Testis (tissue), 5 donors: ENCODE measurements at places on chromosomes 1 and 21. TPM values are rescaled to one million over a fixed set of nuclear protein-coding genes. Genes with fewer than 3 reads are reported as not detected.

The PCSK9 gene
- 1.1 TPM for total RNA-seq

The SMPDL3B gene
- 2.5 TPM for total RNA-seq

The A3GALT2 gene
- total RNA-seq = 1.7 TPM

The SYDE2 gene
- total RNA-seq = 10.2 TPM

The DCLRE1B gene
- 7.7 TPM for total RNA-seq

DNA sequence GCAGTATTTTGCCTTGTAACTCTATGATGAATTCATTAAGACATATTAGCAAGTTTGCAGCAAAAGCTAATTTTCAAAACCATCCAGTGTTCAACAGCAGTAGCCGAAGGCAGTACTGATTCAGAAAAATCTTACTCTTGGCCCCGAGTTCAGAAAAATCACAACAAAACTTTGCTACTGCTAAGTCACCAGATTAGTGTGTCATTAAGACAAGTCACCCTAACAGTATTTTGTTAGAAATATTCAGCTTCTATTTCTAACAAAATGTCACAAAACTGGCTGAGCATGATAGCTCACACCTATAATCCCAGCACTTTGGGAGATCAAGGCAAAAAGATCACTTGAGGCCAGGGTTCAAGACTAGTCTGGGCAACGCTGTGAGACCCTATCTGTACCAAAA lies 8.2 kb downstream of the GTF2B start:
- DNase-seq = no peak
- no peaks in the 10 kb centered on the region for H3K36me3 ChIP-seq
- H3K4me1 ChIP-seq = no peaks in the 10 kb centered on the region
- H3K4me3 ChIP-seq = no peak overlapping the region
- no peaks in the 10 kb centered on the region for H3K27me3 ChIP-seq

DNA sequence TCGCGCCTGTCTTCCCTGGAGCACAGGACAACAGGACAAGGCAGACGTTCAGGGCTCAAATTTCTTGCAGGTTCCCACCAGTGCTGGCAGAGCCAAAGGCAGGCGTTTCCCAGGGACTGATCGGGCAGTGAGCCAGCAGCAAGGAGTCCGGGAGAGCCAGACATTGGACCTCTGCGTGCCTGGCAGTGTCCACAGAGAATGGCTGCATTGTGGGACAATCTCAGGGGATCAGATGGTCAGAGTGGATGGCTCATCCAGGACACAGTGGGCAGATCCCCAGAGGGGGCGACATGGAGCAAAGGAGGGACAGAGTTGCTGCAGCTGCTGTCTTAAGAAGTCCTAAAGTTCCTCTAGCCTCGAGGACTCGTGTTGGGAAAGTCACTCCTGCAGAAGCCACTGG lies 4.6 kb downstream of the TMEM63A start:
- H3K27ac ChIP-seq = no peak overlapping the region
- peak; percentile 87 for DNase-seq
- no peaks in the 10 kb centered on the region for H3K27me3 ChIP-seq
- no peak overlapping the region for H3K4me3 ChIP-seq

- no peaks in the 10 kb centered on the region for H3K36me3 ChIP-seq
- H3K27ac ChIP-seq = no peak overlapping the region
- DNase-seq = no peak
- no peak overlapping the region for H3K4me3 ChIP-seq
- no peaks in the 10 kb centered on the region for H3K4me1 ChIP-seq
- H3K27me3 ChIP-seq = no peaks in the 10 kb centered on the region
These were observed 11.3 kb downstream of the LY9 start for GRCh38 chr1:160807247-160807646.

- no peaks in the 10 kb centered on the region for H3K4me1 ChIP-seq
- no peak overlapping the region for H3K4me3 ChIP-seq
- no peak overlapping the region for H3K27ac ChIP-seq
- H3K27me3 ChIP-seq = no peaks in the 10 kb centered on the region
These were observed 176.5 kb upstream of the RUNX1 start for GRCh38 chr21:35225573-35225972.

GRCh38 chr21:37475186-37475868 lies 108.8 kb downstream of the DYRK1A start:
- no peak overlapping the region for H3K4me3 ChIP-seq
- H3K4me1 ChIP-seq = peaks cover 5% of the 10 kb centered on the region
- no peak overlapping the region for H3K27ac ChIP-seq
- H3K27me3 ChIP-seq = no peaks in the 10 kb centered on the region
- no peaks in the 10 kb centered on the region for H3K36me3 ChIP-seq

DNA sequence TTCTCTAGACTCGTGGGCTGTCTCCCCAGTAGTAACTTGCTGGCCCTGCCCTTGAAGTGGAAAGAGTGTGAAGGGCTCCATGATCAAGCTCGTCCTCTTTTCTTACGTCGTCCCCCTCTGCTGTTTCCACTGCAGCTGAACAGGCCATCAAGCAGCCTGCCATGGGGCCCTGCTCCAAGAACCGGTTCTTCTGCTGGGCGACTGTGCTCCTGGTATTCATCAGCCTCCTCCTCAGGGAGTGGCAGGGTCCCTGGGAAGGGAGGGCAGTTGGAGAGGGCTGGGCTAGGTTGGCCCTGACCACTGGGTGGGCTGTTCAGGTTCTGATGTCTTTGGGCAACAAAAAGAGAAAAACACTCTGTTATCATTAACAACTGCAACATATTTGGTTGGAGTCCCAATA lies 151.5 kb downstream of the FCRL5 start:
- H3K4me1 ChIP-seq = no peaks in the 10 kb centered on the region
- no peak for DNase-seq
- H3K27ac ChIP-seq = no peak overlapping the region
- no peak overlapping the region for H3K4me3 ChIP-seq

DNA sequence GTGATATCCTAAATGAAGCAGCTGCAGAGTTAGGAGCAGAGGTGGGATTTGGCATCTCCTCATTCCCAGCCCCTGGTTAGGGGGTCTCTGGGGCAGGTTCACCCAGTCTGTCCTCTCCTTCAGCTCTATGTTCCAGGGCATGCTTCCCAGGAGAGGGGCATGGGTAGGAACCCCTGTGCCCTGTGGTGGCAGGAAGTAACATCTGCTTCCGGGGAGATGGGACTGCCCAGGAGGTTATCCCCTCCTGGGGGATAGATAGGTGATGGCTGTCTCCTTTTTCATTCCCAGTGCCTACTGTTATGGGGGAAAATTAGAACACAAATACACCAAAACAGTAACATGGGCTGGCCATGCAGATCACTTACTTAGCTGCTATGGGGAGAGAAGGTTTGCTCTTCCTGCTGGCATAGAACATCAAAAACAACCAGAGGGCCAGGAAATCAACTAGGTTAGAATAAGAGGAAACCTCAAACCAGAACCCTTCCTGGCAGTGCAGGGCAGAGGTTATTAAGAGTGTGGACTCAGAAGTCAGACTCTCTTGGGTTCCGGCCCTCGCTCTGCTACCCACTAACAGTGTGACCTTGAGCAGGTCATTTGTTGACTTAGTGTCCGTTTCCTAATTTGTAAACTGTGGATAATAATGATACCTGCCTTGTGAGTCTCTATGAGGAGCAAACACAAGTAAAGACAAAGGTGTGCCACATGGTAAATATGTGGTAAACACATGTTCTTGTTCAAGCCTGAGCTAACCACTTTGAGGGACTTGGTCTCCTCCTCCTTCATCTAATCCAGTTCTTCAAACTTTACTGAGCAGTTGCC lies 157.8 kb upstream of the JUN start:
- no peak overlapping the region for H3K27ac ChIP-seq
- no peaks in the 10 kb centered on the region for H3K4me1 ChIP-seq
- H3K4me3 ChIP-seq = no peak overlapping the region
- no peaks in the 10 kb centered on the region for H3K36me3 ChIP-seq

DNA sequence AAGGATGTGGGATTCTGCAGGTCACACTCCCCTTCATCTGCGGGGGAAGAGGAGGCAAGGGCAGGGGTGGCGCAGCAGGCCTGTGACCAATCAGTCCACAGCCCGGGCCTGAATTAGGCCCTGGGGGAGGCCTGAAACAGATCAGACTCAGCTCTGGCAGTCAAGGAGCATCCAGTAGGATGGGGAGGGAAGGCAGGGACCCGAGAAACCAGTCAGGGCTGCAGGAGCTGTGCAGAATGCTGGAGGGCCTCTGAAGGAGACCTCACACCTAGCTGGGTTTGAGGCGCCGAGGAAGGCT lies 12.7 kb downstream of the TNNT2 start:
- no peaks in the 10 kb centered on the region for H3K27me3 ChIP-seq
- H3K4me3 ChIP-seq = no peak overlapping the region
- no peak overlapping the region for H3K27ac ChIP-seq
- H3K36me3 ChIP-seq = no peaks in the 10 kb centered on the region
- DNase-seq = no peak

DNA sequence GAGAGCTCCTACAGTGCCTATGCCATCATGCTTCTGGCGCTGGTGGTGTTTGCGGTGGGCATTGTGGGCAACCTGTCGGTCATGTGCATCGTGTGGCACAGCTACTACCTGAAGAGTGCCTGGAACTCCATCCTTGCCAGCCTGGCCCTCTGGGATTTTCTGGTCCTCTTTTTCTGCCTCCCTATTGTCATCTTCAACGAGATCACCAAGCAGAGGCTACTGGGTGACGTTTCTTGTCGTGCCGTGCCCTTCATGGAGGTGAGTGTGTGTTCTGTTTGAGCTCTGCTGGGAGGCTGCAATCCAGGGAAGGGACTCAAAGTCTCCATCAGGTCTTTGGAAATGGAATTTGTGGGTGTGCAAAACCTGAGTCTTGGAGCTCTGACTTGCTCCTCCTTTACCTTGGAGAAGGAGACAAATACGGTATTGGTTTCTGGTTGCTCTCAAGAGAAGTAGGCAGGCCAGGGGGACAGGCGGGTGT lies 658 bp downstream of the GPR37L1 start:
- peaks cover 8% of the 10 kb centered on the region for H3K4me1 ChIP-seq
- no peak overlapping the region for H3K4me3 ChIP-seq
- no peaks in the 10 kb centered on the region for H3K27me3 ChIP-seq
- H3K36me3 ChIP-seq = no peaks in the 10 kb centered on the region

DNA sequence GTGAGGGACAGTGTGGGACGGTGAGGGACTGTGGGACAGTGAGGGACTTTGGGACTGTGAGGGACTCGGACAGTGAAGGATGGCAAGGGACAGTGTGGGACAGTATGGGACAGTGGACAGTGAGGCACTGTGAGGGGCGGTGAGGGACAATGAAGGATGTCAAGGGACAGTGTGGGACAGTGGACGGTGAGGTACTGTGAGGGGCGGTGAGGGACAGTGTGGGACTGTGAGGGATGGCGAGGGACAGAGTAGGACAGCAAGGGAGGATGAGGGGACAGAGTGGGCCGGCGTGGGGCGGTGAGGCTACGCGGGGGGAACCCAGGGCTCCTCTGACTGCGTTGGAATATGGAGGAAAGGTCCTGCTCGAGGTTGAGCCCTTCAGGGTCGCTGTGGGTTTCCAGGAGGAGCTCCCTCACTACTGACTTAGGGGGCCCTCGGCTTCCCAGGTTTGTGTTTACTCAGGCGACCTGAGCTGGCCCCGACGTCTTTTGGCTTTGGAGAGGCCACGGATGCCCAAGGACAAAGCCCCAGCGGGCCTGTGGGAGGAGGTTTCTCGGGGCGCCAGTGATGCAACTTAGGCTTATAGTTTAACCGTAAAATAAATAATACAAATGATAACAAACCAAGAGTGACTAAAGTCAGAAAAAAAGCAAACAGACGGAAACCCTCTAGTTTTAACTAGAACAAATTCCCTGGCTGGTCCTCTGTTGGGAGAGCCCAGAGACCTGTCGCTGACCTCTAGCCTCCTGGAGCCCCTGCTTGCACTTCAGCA lies 1.1 kb upstream of the ERRFI1 start:
- H3K4me1 ChIP-seq = peaks cover 29% of the 10 kb centered on the region
- H3K27ac ChIP-seq = peak overlapping the region; percentile 89
- peak; percentile 50 for DNase-seq
- no peaks in the 10 kb centered on the region for H3K27me3 ChIP-seq

- no peaks in the 10 kb centered on the region for H3K27me3 ChIP-seq
- H3K36me3 ChIP-seq = no peaks in the 10 kb centered on the region
- no peak overlapping the region for H3K27ac ChIP-seq
These were observed 26.4 kb downstream of the FNBP1L start for GRCh38 chr1:93474321-93474720.

DNA sequence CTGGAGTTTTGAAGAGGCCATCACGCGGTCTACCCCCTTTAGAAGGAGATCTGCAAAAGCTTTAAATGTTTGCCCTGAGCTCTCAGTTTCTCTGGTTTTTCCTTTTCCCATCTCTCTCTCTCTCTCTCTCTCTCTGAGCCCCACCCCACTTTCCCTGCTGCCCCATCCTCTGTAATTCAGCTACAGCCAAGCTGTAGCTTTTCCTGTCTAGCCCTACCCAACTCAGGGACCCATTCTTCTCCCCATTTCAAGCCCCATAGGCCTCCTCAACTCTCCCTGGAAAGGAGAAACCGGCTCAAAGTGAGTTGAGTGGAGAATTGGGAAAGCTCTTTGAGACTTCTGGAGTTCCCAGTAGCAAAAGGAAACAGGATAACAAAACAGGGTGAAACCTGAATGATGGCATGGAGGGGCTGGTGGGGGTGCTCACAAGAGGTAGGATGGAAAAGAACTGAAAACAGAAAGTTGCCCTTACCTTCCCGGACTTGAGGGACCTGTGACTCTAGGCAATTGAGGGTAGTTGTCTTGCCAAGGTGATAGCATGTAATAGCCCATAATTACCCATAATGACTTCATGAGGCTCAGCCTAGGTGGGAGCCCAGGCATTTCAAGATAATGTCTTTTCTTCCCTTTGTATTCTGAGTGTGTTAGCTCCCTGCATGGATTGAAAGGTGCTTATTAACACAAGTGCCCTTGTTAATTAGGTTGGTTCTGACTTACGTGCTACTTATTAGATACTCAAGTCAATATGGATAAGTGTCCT lies 84.9 kb downstream of the SLC16A1 start:
- DNase-seq = no peak
- H3K4me3 ChIP-seq = no peak overlapping the region
- no peaks in the 10 kb centered on the region for H3K27me3 ChIP-seq
- peaks cover 10% of the 10 kb centered on the region for H3K4me1 ChIP-seq

DNA sequence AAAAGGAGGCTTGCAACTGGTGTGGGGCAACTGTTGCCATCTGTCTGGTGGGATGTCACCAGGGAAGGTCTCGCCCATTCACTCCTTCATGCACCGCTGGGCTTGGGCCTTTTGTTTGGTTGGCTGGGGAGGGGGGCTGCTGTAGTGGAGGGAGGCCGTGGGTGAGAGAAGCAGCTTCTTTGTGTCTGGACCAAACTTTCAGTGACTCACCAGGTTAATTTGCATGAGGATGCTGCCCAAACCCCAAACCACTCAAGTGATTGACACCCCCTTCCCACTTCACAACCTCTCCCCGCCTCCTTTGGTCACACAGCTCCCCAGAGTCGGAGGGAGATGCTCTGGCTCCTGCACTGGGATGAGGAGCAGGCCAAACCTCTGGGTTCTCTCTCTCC lies 19.7 kb downstream of the BTG2 start:
- H3K4me3 ChIP-seq = no peak overlapping the region
- peaks cover 20% of the 10 kb centered on the region for H3K4me1 ChIP-seq
- no peak overlapping the region for H3K27ac ChIP-seq
- DNase-seq = no peak
- H3K36me3 ChIP-seq = no peaks in the 10 kb centered on the region

GRCh38 chr1:1603671-1604373 lies 3.9 kb upstream of the FNDC10 start:
- no peaks in the 10 kb centered on the region for H3K27me3 ChIP-seq
- no peak for DNase-seq
- peaks cover 10% of the 10 kb centered on the region for H3K4me1 ChIP-seq
- H3K27ac ChIP-seq = no peak overlapping the region
